Activated B cell treated with CpG ODN at 0.5 μM for 24 hours (primary cell): ENCODE measurements at places on chromosomes 11 and 22.
A peak's percentile ranks its signal among the peaks of the same experiment; 100 is the strongest.

DNA sequence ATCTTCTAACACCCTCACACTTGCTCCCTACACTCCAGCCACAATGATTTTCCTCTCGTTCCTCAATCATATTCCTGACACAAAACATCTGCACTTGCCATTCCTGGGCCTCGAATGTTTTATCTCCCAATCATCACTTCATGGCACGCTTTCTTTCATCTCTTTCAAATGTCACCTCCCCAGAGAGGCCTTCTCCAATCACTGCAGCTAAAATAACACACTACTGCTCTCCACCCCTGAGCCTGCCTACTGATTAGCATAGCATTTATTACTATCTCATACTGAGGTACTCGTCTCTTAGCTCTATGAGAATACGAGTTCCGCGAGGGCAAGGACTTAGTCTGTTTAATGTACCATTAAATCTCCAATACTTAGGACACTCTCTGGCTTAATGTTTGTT is 23.5 kb downstream of the NFRKB start:
- H3K4me1 ChIP-seq: no peaks in the 10 kb centered on the region
- H3K27ac ChIP-seq: no peak overlapping the region
- H3K36me3 ChIP-seq: peaks cover 96% of the 10 kb centered on the region
- no peaks in the 10 kb centered on the region for H3K27me3 ChIP-seq
- DNase-seq: no peak
- no peak overlapping the region for H3K4me3 ChIP-seq

- peak overlapping the region; percentile 71 for H3K27ac ChIP-seq
- no peaks in the 10 kb centered on the region for H3K27me3 ChIP-seq
- peaks cover 56% of the 10 kb centered on the region for H3K4me1 ChIP-seq
- no peak for DNase-seq
These were observed 1.8 kb downstream of the ALKBH8 start for GRCh38 chr11:107563702-107564101.

DNA sequence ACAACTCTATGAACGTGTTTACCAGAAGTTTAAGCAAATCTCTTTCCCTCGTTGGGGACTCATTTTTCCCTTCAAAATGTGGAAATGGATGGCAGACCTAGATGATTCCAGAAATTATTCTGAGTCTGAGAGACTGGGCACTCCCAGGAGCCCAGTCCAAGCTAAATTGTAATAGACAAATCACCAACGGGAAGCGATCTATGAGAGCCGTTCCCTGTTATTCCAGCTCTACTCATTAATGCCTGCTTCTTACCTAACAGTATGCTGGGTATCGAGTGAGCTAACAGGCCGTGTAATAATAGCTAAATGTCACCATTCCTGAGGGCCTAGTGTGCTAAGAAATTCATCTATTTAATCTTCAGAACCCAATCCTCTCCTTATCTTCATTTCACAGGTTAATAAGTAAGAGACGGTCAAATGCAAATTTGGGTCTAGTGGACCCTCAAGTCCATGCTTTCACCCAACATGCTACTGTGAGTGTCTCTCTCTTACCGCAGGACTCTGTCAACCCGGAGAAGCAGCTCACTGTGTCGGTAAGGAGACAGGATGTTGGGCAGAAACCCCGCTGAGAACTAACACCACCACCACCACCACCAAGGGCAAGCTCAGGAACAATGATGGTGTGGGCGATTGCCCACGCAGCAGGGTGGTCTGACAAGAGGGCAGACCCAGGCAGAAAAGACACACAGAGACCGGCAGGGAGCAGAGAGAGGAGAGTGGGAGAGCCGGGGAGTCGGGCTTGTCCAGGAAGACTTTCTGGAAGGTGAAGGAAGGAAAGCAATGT is 57.1 kb upstream of the TIMP3 start:
- H3K36me3 ChIP-seq: no peaks in the 10 kb centered on the region
- no peaks in the 10 kb centered on the region for H3K4me1 ChIP-seq
- H3K4me3 ChIP-seq: no peak overlapping the region
- H3K27ac ChIP-seq: no peak overlapping the region

- DNase-seq: peak; percentile 34
- H3K4me1 ChIP-seq: peaks cover 30% of the 10 kb centered on the region
These were observed 86.6 kb upstream of the ARHGAP32 start for GRCh38 chr11:129278586-129279319.

GRCh38 chr22:24950272-24950902 is 2.1 kb upstream of the KIAA1671 start:
- H3K27me3 ChIP-seq: peaks cover 66% of the 10 kb centered on the region
- H3K36me3 ChIP-seq: no peaks in the 10 kb centered on the region
- no peak overlapping the region for H3K27ac ChIP-seq
- no peak for DNase-seq

- no peak for DNase-seq
- no peaks in the 10 kb centered on the region for H3K36me3 ChIP-seq
- H3K27ac ChIP-seq: no peak overlapping the region
- no peaks in the 10 kb centered on the region for H3K4me1 ChIP-seq
- H3K27me3 ChIP-seq: no peaks in the 10 kb centered on the region
These were observed 242.1 kb downstream of the NTM start for GRCh38 chr11:131612533-131612932.

DNA sequence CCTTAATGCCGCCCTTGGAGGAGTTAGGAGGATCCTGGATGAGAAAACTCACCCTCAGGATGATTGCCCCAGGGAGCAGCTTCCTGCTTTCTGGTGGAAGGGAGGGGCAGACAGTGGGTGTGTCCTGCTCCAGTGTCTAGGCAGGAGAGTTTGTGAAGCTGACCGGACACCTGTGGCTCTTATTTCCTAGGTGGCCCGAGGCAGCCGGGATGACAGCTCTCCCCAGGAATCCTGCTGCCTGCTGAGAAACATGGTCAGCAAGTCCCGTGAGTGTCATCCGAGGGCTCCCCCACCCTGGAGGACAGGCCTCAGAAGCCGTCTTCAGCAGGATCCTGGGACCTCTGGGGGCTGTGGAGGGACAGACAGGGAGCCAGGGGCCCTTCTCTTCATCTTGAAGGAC is 50.4 kb downstream of the ST3GAL4 start:
- no peak for DNase-seq
- peaks cover 3% of the 10 kb centered on the region for H3K27me3 ChIP-seq
- H3K36me3 ChIP-seq: no peaks in the 10 kb centered on the region
- H3K4me1 ChIP-seq: no peaks in the 10 kb centered on the region
- H3K27ac ChIP-seq: no peak overlapping the region

DNA sequence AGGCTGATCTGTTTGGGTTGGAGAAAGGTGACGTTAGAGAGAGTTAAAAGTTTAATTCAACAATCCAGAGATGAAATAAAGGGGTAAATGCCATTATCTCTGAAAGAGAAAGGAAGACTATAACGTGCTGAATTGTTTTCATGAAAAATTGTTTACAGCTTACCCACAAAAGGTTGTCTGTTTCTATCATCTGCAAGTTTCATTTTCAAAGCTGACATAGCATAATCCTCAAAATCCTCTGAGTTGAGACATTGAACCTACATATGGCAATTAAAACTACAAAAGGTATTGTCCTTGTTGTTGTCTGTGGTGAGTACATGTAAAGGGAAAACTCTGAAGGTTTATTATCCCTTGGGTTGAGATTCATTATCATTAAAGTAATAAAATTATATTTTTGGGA is 569.9 kb downstream of the LUZP2 start:
- no peak for DNase-seq
- H3K27me3 ChIP-seq: no peaks in the 10 kb centered on the region

DNA sequence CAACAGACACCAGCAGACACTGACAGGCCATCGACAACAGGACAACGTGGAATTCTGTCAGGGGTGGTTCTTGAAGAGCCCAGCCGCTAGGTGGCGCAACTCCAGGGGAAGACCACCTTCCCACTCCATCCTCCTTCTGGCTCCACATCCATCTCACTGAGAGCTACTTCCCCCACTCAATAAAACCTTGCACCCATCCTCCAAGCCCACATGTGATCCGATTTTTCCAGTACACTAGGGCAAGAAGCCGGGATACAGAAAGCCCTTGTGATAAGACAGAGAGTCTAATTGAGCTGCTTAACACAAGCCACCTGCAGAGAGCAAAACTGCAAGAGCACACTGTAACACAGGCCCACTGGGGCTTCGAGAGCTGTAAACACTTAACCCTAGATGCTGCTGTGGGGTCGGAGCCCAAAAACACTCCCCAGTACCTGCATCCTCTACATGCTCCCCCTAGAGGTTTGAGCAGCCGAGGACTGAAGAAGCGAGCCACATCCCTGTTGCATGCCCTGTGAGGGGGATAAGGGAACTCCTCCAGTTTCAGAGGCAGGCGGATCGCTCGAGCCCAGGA is 11.5 kb upstream of the RAB39A start:
- peaks cover 13% of the 10 kb centered on the region for H3K27me3 ChIP-seq
- no peak overlapping the region for H3K27ac ChIP-seq
- H3K36me3 ChIP-seq: no peaks in the 10 kb centered on the region
- DNase-seq: peak; percentile 31
- peaks cover 5% of the 10 kb centered on the region for H3K4me1 ChIP-seq
- H3K4me3 ChIP-seq: no peak overlapping the region

GRCh38 chr11:118618115-118618990 is 10.9 kb downstream of the PHLDB1 start:
- H3K36me3 ChIP-seq: no peaks in the 10 kb centered on the region
- H3K4me3 ChIP-seq: no peak overlapping the region
- H3K4me1 ChIP-seq: peaks cover 9% of the 10 kb centered on the region
- no peak for DNase-seq
- no peak overlapping the region for H3K27ac ChIP-seq

GRCh38 chr22:37147186-37147990 is 2.3 kb downstream of the IL2RB start:
- H3K27ac ChIP-seq: peak overlapping the region; percentile 30
- H3K4me1 ChIP-seq: peaks cover 25% of the 10 kb centered on the region
- no peaks in the 10 kb centered on the region for H3K36me3 ChIP-seq
